CD4-positive, alpha-beta T cell treated with Interleukin-10 for 1 hour (primary cell): ENCODE measurements at places on chromosomes 6 and 20.

GRCh38 chr6:88997327-88997726 lies 33.9 kb upstream of the RNGTT start:
- no peak for DNase-seq

DNA sequence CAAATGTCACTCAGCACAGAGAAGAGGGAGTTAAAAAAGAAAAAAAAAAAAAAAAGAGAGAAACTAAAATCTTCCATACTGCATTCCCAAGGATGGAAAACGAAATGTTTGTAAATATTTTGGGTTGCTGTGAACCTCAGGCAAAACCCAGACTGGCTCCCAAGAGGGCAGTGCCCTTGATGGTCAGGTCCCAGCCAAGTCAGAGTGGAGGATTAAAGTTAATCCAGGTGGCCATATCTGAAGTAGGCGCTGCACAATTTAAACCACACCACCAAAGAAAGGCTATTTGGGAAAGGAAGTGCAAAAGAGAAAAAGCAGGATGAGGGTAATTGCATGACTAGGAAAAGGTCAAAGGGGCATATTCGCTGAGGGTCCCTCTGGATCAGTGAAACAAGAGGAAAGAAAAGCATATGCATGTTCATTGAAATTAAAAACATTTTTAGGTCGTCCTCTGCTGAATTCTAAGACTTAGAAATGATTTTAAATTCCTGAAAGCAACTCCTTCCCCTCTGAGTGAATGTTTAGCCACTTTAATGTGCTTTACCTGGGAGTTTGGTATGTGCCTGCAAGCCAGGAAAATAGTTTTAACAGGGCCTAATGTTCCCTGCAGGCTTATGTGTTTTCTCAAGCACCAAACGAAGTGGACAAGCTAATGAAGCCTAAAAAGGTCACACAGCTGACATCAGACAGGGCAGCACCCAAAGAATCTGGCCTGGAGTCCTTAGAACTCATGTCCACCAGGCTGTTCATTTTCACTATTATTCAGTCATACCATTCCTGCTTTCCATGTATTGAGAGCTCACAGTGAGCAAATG lies 159.1 kb downstream of the HACE1 start:
- DNase-seq, result no peak

GRCh38 chr6:53014744-53015143 lies 19.7 kb upstream of the GSTA4 start:
- DNase-seq, result no peak

- no peak for DNase-seq
Measured at GRCh38 chr6:84428300-84428907, 201.0 kb upstream of the CEP162 start.

- no peak for DNase-seq
Measured at GRCh38 chr6:147868427-147869190, 360.1 kb downstream of the SAMD5 start.
